Stimulated activated naive CD4-positive, alpha-beta T cell treated with Interleukin-2 at 50 U/mL for 16 hours (primary cell): ENCODE measurements at places on chromosomes 2 and 18.

DNA sequence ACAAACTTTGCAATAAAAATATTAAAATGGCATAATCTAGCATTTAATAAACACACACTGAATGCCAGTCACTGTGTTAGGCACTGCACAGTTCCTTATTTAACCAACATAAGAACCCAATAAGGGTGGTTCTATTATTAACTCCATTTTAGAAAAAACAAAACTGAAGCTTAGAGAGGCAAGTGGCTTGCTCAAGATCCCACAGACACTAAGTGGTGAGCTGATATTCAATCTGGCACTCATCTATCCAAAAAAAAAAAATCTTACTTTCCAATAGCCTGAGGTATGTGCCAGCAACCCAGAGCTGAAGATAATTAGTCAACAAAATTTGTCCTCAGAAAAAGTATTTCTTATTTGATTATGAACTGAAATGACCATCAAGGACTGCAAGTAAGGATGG lies 799 bp downstream of the CYTIP start:
- no peak for DNase-seq

DNA sequence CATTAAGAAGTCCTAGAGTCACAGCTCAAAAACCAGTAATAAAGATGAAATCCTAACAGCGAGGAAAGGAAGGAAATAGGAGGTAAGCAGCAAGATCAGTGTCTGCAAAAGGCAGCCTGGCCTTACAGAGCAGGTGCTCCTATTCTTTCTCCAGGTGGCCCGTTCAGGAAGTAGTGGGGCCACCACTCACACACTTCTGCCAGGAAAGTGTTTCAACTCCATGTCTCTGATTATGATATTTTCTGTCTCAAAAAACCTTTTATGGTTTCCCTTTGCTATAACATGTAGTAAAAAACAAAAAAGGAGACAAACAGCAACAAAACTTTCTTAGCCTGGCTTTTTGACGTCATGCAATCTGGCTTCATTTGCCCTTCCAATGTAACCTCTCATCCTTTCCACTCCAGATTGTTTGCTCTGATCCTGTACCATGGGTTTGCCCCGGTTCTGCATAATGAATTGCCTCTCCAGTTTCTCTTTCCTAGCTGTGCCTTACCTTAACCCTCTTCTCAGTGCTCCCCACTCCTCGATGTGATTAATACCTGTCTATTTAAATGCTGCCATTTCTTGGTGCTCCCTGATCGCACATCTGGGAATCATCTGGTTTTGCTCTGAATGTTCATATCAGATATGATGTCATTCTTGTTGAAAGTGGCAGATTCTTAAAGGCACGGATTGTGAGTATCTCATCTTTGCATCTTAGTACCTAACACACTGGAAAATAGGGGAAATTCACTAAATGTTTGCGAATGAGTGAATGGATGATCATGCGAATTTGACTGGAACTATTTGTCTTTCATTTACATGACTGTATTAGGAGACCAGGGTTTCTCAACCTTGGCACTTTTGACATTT lies 50.6 kb upstream of the PTPRM start:
- DNase-seq: no peak

GRCh38 chr2:6368281-6368680 lies 497.4 kb downstream of the CMPK2 start:
- DNase-seq: no peak

DNA sequence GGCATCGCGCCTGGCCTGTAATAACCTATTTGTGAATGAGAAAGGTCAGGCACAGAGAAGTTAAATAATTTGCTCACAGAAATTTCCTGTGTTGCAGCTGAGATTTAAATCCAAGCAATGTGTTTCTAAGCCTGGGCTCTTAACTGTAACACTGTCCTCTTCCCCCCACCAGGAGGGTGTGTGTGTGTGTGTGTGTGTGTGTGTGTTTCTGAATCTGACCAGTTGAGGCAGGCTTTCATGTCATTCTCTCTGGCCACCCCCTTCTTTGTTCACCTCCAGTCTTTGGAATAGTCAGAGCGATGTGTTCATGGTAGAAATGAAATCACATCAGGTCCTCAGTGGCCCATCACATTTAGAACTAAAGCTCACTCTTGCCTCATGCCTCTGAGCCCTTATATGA lies 81.2 kb downstream of the NEDD4L start:
- no peak for DNase-seq
